ENCODE measurements at places on chromosomes 1 and 21.

DNA sequence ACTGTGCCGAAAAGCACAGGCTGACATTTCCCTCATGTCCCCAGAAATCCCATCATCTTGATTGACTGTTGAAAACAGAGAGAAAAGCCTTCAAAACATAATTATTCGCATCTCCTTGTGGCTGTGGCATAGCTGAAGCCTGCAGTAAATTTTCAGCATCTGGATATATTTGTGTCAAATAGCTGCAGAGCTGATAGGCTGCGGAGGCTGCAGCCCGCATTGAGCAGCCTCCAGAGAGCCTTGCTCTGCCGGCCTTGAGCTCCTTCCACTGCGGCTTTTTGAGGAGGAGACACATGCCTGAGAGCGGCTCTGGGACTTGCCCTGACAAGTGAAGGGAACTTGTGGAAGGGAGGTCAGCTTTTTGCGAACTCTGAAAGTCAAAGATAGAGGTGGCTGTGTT is 144.7 kb downstream of the RYR2 start:
- DNase-seq, result no peak
- no peak overlapping the region for H3K4me3 ChIP-seq
- no peak overlapping the region for H3K27ac ChIP-seq
- no peaks in the 10 kb centered on the region for H3K36me3 ChIP-seq
- no peaks in the 10 kb centered on the region for H3K4me1 ChIP-seq
- H3K27me3 ChIP-seq, result 0 out of 2 replicates have a peak, but pooled peaks cover 5% of the 10 kb centered on the region

DNA sequence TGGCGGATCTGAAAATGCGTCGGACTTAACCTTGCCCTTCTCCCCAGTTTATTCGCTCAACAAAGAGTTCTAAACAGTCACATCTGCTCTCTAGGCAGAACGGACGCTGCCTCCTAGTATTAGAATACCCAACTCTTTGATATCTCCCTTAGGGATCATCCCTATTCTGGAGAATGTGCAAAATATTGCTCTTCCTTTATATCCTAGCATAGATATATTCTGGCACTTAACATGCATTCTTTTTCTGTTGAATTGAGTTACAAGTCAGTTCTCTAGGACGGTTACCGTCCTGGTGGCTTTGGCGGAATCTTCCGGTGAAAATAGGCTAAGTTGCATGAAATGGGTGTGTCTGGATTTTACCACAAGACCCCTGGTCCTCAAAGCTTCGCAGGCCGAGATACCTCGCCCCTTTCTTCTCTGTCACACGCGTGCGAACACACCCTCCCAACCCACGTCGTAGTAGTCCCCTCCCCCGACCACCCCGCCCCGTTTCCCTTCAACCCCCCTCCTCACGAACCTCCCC is 501 bp upstream of the DNAJC6 start:
- H3K27ac ChIP-seq, result no peak overlapping the region
- H3K4me3 ChIP-seq, result peak overlapping the region; percentile 62
- H3K36me3 ChIP-seq, result no peaks in the 10 kb centered on the region
- DNase-seq, result no peak

GRCh38 chr1:17515902-17516301 is 23.6 kb upstream of the ARHGEF10L start:
- H3K4me3 ChIP-seq, result no peak overlapping the region
- no peaks in the 10 kb centered on the region for H3K27me3 ChIP-seq
- DNase-seq, result no peak
- H3K27ac ChIP-seq, result no peak overlapping the region

- peaks cover 9% of the 10 kb centered on the region for H3K4me1 ChIP-seq
- H3K27ac ChIP-seq, result no peak overlapping the region
- H3K36me3 ChIP-seq, result peaks cover 2% of the 10 kb centered on the region
- no peak for DNase-seq
Observed at GRCh38 chr1:2590233-2591141, 3.9 kb downstream of the PRXL2B start.

DNA sequence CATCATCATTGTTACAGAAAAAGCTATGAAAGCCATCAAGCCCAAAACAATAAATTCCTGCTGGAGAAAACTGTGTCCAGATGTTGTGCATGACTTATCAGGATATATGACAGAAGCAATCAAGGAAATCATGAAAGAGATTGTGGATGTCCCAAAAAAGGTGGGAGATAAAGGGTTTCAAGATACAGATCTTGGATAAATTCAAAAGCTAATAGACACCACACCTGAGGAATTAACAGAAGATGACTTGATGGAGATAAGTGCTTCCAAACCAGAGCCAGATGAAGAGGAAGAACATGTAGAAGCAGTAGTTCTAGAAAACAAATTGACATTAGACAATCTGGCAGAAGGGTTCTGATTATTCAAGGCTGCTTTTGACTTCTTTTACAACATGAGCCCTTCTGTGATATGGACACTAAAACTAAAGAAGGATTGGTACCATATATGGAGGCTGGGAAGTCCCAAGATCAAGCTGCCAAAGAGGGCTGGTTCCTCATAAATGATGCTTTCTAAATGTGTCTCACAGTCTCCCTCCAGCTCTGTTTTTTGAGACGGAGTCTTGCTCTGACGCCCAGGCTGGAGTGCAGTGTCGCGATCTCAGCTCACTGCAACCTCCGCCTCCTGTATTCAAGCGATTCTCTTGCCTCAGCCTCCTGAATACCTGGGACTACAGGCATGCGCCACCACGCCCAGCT is 32.1 kb upstream of the LRIG2 start:
- peaks cover 40% of the 10 kb centered on the region for H3K4me1 ChIP-seq
- H3K27ac ChIP-seq, result no peak overlapping the region
- no peak overlapping the region for H3K4me3 ChIP-seq
- no peaks in the 10 kb centered on the region for H3K36me3 ChIP-seq
- H3K27me3 ChIP-seq, result no peaks in the 10 kb centered on the region

- H3K36me3 ChIP-seq, result no peaks in the 10 kb centered on the region
- H3K4me1 ChIP-seq, result peaks cover 8% of the 10 kb centered on the region
- H3K27ac ChIP-seq, result no peak overlapping the region
- DNase-seq, result no peak
Observed at GRCh38 chr1:43764581-43764980, 57.2 kb downstream of the ST3GAL3 start.

GRCh38 chr21:35521852-35522505 is 472.9 kb upstream of the RUNX1 start:
- no peak for DNase-seq
- peaks cover 26% of the 10 kb centered on the region for H3K4me1 ChIP-seq
- H3K4me3 ChIP-seq, result no peak overlapping the region
- H3K27me3 ChIP-seq, result no peaks in the 10 kb centered on the region

- no peak overlapping the region for H3K4me3 ChIP-seq
- no peak for DNase-seq
- no peaks in the 10 kb centered on the region for H3K27me3 ChIP-seq
- no peaks in the 10 kb centered on the region for H3K36me3 ChIP-seq
- peaks cover 17% of the 10 kb centered on the region for H3K4me1 ChIP-seq
Observed at GRCh38 chr1:219067350-219067712, 106.3 kb upstream of the LYPLAL1 start.

DNA sequence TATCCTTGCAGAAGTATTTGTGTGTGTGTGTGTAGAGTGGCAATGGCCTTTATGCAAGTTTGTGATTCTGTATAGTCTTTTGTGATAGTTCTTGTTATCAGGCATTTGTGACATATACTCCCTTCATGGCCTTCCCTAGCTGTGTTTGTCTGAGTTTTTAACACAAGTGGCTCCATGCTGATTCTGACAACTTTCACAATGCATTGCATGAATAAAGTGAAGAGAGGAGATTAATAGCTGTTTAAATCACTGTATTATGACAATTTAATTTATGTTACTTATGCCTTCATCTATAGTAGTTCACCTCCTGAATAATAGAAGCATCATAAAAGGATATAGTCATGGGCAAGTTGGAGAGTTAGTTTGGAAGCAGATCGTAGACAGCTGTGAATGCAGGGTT is 17.2 kb upstream of the MCOLN3 start:
- H3K27ac ChIP-seq, result no peak overlapping the region
- H3K27me3 ChIP-seq, result no peaks in the 10 kb centered on the region
- no peaks in the 10 kb centered on the region for H3K36me3 ChIP-seq
- no peak for DNase-seq

DNA sequence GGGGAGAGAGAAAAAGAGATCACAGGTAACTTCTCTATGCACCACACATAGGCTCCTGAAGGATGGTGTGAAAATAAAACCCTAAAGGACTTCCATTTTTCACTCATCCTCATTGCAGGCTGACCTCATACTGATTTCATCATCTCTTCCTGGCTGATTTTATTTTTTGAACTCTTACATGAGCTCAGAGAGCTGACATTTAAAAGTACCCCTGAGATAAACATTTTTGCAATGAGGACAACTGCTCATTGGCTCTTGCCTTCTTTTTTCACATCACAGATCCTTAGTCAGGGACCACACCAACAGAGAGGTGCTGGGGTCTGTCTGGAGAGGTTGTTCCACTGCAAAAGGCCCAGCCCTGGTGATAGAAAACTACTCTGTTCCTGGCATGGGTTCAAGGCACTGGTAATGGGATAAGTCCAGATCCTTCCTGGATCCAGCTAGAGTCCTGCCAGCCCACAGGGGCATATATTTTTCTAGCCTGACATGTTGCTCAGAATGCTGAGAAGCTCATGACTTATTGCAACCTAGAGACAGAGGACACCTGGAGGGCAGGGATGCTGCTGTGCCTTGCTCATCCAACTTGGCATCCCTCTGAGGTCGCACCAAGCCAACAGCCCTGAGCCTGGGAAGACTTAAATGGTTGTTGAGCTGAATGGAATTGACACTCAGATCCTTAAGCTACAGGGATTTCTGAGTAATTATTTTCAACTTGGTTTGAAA is 360.0 kb downstream of the HHAT start:
- no peak overlapping the region for H3K4me3 ChIP-seq
- H3K4me1 ChIP-seq, result no peaks in the 10 kb centered on the region
- no peak for DNase-seq
- peaks cover 14% of the 10 kb centered on the region for H3K27me3 ChIP-seq
- H3K27ac ChIP-seq, result no peak overlapping the region

All from PC-3 (cell line).